ENCODE measurements at places on chromosomes 7 and 10. TPM values are rescaled to one million over a fixed set of nuclear protein-coding genes. Genes with fewer than 3 reads are reported as not detected.

GRCh38 chr10:130105724-130106123 lies 4.9 kb downstream of the C10orf143 start:
- peak; percentile 42 for DNase-seq

GRCh38 chr10:97514344-97514743 lies 15.6 kb downstream of the UBTD1 start:
- DNase-seq: no peak

DNA sequence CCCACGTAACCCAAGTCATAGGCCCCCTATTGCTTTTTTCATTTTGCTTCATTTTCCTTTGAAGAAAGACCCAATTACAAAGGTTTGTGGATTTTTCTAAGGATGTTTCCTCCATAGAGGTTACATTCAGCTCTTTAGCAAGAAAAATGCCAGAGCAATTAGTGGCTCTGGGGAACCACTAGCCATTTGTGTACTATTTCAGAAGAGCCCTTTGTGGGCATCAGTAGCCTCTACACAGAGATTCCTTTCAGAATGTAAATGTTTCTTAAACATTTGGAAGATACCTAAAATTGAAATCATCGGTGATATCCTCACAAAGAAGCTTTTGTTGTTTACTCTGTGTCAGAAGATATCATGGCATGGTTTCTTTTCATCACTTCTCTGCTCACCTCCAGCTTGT lies 291.0 kb upstream of the KMT2E start:
- no peak for DNase-seq

- no peak for DNase-seq
Measured at GRCh38 chr10:11528286-11528685, 83.2 kb downstream of the USP6NL start.

DNA sequence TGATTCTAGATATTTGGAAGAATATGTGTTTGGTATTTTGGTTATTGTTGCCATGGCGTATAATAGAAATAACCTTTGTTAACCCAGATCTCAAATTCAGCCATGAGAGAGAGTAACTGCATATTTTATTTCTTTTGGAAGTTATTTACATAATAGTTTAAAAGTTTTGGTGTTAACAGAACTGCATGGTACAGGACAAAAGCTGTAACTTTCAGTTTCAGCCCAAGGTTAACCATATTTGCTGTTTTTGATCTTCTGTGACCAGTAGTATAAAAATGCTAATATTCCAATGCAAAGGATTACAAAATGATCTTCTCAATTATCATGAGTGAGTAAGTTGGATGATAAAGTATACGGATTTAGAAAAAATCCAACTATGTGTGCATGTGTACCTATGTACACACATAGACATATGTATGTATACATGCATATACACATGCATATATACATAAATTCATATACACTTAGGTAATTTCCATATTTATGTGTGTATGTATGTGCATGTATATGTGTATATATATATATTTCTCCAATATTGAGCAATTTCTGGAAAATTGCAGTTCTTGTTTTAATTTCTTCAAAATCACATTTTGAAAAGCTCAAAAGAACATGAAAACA lies 38.0 kb upstream of the PIP4K2A start:
- no peak for DNase-seq

DNA sequence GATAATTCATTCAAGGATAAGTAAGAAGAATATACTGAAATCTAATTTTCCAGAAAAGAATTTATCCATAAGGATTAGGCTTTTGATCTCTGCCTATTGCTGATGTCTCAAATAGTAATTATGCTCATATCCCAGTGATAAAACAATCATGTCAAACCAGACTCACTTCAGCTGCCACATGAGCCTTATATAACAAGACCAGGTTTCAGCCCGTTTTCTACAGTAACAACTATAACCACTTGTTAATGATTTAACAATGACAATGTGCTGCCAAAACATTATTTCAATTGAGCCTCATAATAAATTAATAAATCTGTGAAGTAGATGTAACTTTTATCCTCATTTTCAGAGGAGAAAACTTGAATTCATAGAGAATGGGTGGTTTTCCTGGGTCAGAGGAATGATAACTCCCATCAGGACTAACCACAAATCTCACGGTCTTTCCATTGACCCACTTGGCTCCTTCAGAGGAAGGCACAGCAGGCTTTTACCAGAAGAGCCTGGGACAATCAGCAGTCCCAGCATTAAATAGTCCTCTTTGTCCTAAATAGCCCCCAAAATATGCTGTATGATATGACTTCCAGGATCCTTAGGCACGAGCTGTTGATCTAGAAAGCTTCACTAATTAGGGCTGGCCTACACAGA lies 42.5 kb upstream of the SLIT1 start:
- no peak for DNase-seq

- DNase-seq: no peak
Measured at GRCh38 chr7:15463801-15464666, 97.8 kb downstream of the AGMO start.

GRCh38 chr10:120688928-120689327 lies 162.2 kb upstream of the WDR11 start:
- DNase-seq: no peak

- DNase-seq: no peak
Measured at GRCh38 chr7:51035716-51036115, 253.0 kb upstream of the GRB10 start.

- no peak for DNase-seq
Measured at GRCh38 chr7:158765020-158765419, 60.4 kb upstream of the NCAPG2 start.

DNA sequence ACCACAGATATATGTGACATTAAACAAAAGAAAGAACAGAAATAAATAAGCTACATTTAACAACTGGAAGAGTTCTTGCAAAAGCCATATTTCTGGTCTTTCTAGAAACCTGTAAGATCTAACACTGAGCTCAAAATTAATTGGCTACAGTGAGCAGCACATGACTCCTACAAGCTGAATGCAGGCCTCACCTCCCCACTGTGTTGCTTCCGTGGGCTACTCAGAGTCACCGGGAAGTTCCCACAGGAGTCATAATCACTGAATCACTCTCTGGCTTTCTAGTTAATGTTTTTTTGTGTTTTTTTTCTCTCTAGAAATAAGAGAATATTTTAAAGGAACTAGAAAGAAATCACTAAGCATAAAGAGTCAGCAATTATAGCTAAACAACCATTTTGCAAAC lies 10.2 kb upstream of the MRPS24 start:
- DNase-seq: no peak

NPSR1 gene
- total RNA-seq: not detected

MEIG1 gene
- not detected for total RNA-seq

ZNF804B gene
- total RNA-seq: 0.10 TPM
